ENCODE measurements at places on chromosomes 12 and 14.
A peak's percentile ranks its signal among the peaks of the same experiment; 100 is the strongest.

DNA sequence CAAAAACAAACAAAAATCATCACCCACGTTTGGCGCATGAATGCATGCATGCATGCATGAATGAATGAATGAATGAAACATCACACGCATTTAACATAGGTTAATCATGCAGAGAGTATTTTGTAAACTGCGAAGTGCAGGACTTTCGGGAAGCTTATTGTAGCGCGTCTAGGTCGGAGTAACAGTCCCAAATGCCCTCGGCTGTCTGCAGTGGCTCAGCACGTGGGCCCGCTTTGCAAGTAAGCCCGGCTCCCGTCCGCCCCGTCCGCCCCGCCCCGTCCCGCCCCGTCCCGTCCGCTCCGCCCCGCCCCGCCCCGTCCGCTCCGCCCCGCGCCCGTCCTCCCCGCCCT lies 263 bp upstream of the IFT81 start:
- no peak for DNase-seq

DNA sequence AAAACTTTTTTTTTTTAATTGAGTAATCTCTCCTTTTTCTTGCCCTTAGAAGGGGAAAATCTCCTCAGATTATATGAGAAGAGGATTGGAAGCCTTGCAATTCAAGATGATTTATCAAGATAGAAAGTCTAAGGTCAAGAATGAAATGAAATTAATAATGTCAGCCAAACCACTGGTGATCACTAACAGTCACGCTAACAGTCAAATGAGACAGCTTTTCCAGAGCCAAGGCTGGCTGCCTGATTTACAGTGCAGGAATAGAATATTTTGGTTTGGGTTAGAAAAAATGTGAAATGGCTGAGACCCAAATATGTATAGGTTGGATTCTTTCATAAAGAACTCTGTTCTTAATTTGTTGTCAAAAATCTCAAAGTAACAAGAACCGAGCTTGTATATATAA lies 204.3 kb downstream of the PPM1H start:
- DNase-seq = peak; percentile 70

DNA sequence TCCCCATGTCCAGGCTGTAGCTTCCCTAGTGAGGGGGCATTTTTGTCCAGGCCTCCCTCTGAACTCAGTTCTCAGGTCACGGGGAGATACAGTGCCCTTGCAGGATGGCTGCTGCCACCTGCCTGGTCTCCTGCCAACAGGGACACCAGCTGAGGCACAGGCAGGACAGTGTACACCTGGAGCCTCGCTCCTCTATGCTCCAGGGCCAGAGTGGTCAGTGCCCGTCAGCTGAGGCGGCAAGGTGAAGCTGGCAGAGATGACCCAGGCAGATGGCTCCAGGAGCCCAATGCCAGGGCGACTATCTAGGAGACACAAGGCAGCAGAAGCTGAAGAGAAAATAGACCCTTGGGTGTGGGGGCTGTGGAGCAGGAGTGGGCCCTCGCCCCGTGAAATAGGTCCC lies 12.6 kb downstream of the TUBA1C start:
- DNase-seq = no peak

GRCh38 chr12:110744601-110745264 lies 2.0 kb upstream of the PPP1CC start:
- no peak for DNase-seq

DNA sequence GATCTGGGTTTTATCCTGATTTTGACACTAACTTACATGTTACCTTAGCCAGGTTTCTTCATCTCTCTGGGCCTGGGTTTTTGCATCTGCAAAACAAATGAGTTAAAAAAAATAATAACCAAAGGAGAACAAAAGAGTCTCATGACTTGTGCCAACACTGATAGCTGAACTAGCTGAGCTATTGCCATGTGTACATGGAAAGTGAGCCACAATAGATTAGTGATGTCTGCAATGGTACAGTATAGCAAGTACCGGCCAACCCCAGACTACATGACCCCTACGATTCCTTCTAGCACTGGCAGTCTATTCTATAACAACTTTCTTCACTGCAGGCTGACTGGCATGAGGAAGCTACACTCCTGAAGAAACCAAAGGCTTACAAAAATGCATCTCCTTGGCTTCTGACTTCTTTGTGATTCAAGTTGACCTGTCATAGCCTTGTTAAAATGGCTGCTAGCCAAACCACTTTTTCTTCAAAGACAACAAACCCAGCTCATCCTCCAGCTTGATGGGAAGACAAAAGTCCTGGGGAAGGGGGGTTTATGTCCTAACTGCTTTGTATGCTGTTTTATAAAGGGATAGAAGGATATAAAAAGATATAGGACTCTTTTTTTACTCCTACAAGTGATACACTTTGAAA lies 123.7 kb downstream of the DAD1 start:
- DNase-seq = no peak

DNA sequence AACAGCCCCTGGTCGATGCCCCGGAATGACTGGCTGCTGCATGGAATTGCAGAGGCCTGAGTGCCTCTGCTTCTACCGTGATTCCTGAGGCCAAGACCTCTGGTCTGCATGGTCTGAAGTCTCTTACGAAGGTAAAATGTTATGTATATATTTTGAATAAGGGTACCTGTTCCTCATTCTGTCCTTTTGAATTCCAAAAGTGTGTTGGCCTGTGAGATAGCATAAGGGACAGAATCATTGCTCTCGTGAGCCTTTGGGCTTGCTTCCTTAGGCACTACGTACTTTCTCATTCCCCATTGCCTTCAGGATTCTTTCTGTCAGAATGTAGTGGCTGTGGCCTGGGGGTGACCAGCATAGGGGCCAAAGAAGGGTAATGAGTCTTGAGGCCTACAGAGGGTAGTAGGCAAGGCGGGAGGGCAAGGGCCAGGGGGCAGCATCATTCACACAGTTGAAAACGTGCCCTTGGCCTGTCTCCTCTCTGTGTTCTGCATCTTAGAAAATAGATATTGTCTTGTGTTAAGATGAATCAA lies 19.5 kb downstream of the TRAF3 start:
- DNase-seq = no peak

GRCh38 chr14:70278281-70278680 lies 81.2 kb downstream of the COX16 start:
- no peak for DNase-seq

- DNase-seq = no peak
Measured at GRCh38 chr12:53577941-53578352, 48.2 kb downstream of the ATF7 start.

DNA sequence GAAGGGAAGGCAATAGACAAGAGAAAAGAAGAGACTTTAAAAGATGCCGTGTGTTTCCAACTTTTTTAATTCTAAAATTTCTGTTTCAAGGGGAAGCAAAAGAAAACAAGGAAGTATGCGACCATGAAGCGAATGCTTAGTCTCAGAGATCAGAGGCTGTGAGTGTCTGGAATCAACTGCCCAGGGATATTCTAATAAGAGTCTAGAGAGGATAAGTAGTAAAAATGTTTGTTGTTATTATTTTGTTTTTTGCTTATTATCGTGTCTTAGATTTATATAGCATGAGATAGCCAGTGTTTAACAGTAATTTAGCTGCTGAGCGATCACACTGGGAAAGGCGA lies 421 bp downstream of the FCF1 start:
- DNase-seq = no peak

- DNase-seq = no peak
Measured at GRCh38 chr12:50017641-50018040, 7.7 kb downstream of the RACGAP1 start.

GRCh38 chr14:65872536-65872935 lies 460.0 kb downstream of the FUT8 start:
- no peak for DNase-seq

- DNase-seq = no peak
Measured at GRCh38 chr12:106101803-106102202, 37.0 kb downstream of the NUAK1 start.

GRCh38 chr12:6312529-6313325 lies 2.2 kb downstream of the PLEKHG6 start:
- no peak for DNase-seq

DNA sequence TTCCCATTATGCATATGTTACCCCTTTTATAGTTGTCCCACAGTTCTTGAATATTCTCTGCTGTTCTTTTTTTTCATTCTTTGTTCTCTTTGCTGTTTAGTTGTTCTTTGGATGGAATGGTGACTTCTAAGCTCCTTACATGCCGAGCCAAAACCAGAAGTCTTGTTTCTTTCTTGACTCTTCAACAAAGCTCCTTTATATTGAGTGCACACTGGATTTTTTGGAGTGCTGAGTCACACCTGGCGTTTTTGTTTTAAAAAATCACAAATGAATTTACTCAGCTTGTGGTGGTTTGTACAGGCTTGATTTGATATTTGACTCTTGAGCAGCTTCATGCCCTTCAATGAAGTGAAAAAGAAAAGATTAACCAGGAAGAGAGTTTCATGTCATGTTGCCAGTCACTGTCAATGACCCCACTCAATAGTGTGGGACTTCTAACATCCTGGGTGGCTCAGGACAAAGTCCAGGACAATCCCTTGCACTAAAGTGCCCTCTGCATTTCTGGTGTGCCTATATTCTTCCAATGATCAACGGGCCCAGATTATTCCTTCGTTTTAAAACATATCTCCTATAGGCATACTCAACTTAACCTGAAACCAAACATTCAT lies 112.4 kb upstream of the SLC38A4 start:
- DNase-seq = no peak

DNA sequence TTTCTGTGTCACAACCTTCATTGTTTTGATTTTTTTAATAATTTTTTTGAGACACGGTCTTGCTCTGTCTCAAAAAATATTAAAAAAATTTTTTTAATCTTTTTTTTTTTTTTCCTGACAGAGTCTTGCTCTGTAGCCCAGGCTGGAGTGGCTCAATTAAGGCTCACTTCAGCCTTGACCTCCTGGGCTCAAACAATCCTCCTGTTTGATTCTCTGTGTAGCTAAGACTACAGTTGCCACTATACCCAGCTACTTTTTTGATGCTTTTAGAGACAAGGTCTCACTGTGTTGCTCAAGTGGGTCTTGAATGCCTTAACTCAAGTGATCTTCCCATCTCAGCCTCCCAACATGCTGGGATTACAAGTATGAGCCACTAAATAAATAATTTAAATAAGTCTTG lies 9.2 kb upstream of the PRH2 start:
- no peak for DNase-seq

- DNase-seq = no peak
Measured at GRCh38 chr12:109020146-109020795, 597 bp downstream of the SVOP start.

GRCh38 chr12:119229837-119230236 lies 51.1 kb downstream of the HSPB8 start:
- DNase-seq = no peak

DNA sequence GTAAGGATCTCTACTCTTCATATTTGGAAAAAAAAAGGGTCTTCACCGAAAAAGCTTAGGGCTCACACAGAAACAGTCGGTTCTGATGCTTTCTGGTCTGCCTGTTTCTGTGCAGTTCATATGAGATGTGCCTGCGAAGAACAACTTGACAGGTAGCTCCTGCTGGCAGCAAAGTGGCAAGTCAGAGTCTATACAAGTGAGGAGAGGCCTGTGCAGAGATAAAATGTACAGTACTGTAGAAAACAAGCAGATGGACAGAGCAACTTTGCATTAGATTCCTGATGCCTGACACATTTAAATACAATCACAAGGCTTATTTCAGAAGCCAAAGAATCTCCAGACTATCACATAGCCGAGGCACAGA lies 936.0 kb downstream of the DIO2 start:
- no peak for DNase-seq

DNA sequence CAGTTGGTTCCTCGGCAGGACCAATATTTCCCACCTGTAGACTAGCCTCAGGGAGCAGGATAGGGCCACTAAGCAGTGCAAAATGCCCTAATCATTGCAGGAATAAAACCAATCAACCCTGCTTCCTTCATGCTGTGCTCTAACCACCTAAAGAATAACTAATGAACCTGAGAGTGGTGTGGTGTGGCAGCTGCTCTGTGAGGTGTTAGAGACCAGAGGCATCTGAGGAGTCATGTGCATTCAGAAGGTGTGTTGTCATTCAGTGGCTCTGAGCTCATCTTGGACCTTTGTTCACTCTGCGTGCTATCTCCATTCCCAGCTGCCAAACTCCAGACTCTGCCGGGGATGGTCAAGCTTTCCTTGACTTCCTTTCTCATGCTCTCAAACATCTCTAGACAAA lies 136.7 kb upstream of the EGLN3 start:
- no peak for DNase-seq

GRCh38 chr12:96073346-96074330 lies 38.3 kb upstream of the LTA4H start:
- no peak for DNase-seq

GRCh38 chr14:75214558-75214957 lies 38.1 kb upstream of the TMED10 start:
- no peak for DNase-seq

GRCh38 chr14:51652168-51653078 lies 713 bp downstream of the FRMD6 start:
- no peak for DNase-seq

- DNase-seq = no peak
Measured at GRCh38 chr14:47490353-47490752, 185.1 kb downstream of the MDGA2 start.

- DNase-seq = no peak
Measured at GRCh38 chr12:121443911-121444841, 44.3 kb downstream of the RNF34 start.

- no peak for DNase-seq
Measured at GRCh38 chr14:59251811-59252771, 63.6 kb downstream of the DAAM1 start.

DNA sequence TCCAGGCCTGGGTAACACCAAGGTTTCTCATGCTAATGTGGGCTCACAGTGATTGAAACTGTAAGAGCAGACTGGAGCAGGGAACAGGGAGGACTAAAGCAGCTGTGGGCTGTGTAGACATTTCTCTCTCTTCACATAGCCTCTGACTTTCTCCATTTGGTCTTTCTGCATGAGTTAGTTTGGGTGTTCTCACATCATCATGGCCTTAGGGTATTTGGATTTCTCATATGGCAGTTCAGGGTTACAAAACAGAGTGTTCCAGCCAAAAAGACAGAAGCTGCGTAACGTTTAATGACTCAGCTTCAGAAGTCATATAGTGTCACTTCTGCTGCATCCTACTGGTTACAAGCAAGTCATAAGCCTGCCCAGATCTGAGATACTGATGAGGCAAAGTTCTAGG lies 52.0 kb upstream of the OSBPL8 start:
- DNase-seq = peak; percentile 65

GRCh38 chr12:123047289-123047688 lies 66.8 kb downstream of the ARL6IP4 start:
- no peak for DNase-seq

DNA sequence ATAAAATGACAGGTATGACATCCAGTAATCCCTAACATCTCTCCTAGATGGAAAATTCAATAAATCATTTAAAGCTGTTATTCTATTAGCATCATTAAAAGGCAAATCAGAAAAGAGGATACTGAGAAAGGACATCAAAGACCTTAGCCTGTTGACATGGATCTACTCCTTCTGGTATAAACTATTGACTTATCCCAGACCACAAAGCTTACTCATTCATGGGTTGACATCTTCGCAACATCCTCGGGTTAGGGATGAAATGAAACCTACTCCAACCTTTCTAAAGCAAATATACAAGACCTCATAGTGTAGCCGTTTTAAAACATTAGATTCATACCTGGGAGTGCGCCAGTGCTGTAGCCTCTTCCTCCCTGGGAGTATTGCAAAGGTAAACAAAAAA lies 191.5 kb upstream of the BTG1 start:
- DNase-seq = no peak

- no peak for DNase-seq
Measured at GRCh38 chr12:27780612-27781408, 774 bp upstream of the MANSC4 start.

GRCh38 chr14:24834956-24835355 lies 201.0 kb upstream of the GZMB start:
- DNase-seq = no peak
